CD4-positive, alpha-beta T cell treated with Interleukin-17A for 4 hours (primary cell): ENCODE measurements at places on chromosomes 1 and 21.
A peak's percentile ranks its signal among the peaks of the same experiment; 100 is the strongest.

GRCh38 chr1:235642943-235643371 lies 6.6 kb downstream of the GNG4 start:
- DNase-seq, result no peak

GRCh38 chr1:158003406-158003800 lies 10.0 kb downstream of the KIRREL1 start:
- DNase-seq, result no peak

GRCh38 chr1:205927676-205928075 lies 15.6 kb downstream of the SLC26A9 start:
- DNase-seq, result no peak

- no peak for DNase-seq
These were observed 78.1 kb upstream of the B3GALT2 start for GRCh38 chr1:193264313-193265065.

- no peak for DNase-seq
These were observed 293.9 kb downstream of the BRINP2 start for GRCh38 chr1:177464686-177465085.

DNA sequence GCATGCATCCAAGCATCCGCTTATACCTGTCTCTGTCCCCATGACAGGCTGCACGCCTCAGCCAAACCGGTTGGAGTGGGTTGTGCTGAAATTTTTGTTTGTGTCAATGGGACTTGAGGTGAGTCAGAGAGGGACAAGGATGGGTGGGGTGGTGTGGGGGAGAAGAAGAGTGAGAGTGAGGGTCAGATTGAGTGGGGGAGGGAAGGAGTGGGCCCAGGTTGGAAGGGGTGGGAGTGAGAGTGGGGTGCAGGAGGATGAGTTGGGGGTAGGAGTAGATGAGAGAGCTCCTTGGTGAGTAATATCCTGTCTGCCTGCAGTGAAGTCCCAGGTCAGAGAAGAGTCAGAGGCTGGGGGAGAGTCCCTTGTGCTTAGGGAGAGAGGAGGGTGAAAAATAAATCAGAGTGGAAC lies 3.3 kb upstream of the NECTIN4 start:
- peak; percentile 53 for DNase-seq

DNA sequence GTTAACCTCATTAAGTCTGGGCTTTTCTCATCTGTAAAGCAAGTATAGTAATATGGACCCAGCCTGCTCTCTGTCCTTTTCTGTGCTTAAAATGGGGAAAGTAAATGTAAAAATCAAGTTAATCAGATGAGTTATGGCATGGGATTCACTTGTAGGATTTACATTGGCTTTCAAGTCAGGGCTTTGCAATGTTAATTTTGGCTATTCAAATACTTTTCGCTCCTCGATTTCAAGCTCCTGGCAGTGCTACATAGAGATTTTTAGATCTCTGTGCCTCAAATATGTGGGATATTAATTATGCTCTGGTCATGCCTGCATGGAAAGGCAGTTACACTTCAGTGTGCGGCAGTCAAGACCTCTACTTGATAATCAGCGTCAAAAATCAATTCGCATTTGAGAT lies 709.8 kb downstream of the LTN1 start:
- DNase-seq, result no peak

DNA sequence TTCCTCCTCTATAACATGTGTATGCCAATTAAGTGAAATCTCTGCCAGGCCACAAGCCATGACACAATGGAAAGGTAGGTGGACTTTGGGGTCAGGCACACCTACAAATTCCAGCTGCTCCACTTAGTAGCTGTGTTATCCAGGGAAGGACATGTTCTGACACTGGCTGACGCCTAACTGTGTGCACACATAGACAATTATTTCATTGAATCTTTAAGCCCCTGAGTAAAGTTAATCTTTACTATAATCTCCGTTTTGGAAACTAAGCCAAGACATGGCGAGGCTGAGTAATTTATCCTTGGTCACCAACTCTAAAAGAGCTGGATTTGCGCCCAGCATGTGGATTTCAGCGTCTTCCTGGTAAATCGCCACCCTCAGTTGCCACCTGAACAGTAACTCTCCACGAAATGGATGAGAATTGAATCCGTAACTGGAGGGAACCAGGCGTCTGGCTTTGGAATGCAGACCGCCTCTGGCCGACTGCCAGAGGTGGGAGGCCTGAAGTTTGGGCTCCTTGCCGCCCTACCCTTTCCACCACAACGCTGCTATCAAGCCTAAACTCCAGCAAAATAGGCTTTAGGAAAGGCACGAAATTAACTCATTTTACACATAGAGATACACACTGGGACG lies 888 bp upstream of the SNRPE start:
- DNase-seq, result no peak

- DNase-seq, result no peak
These were observed 39.0 kb downstream of the LRRC8C start for GRCh38 chr1:89671775-89672488.

GRCh38 chr1:92929461-92929860 lies 31.8 kb downstream of the DIPK1A start:
- DNase-seq, result no peak

GRCh38 chr1:102566182-102566581 lies 542.1 kb downstream of the COL11A1 start:
- DNase-seq, result no peak

DNA sequence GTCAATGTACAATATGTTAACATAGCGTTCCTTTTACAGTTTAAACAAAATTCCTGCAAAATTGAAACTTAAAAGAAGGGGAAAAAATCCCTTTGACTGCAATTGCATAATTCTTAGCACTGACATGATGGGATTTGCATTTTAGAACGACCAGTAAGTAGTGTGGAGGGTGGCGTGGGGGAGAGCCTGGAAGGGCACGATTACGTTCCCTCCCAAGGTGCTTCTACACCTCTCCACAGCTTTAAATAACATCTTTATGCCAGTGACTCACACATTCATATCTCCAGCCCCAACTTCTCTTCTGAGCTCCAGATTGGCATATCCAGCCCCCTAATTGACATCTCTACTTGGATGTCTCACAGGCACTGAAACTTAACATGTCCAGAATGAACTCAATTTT lies 64.3 kb downstream of the OLFML3 start:
- no peak for DNase-seq

DNA sequence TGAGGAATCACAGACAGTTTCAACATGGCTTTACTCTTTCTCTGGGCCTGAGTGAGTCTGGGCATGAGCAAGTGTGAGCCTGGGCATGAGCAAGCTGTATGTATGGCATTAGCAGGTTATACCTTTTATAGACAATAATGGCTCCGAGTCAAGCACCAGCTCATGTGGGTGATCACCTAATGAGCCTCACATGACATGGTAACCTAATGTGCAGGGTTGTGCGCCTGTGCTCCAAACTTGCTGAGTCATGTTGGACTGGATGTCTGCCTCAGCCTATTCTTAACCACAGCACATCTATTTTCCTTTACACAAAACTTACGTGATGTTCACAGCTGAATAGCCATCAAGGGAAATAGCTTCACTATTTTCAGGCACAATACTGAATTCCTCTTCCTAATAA lies 236.2 kb upstream of the NRIP1 start:
- DNase-seq, result no peak

DNA sequence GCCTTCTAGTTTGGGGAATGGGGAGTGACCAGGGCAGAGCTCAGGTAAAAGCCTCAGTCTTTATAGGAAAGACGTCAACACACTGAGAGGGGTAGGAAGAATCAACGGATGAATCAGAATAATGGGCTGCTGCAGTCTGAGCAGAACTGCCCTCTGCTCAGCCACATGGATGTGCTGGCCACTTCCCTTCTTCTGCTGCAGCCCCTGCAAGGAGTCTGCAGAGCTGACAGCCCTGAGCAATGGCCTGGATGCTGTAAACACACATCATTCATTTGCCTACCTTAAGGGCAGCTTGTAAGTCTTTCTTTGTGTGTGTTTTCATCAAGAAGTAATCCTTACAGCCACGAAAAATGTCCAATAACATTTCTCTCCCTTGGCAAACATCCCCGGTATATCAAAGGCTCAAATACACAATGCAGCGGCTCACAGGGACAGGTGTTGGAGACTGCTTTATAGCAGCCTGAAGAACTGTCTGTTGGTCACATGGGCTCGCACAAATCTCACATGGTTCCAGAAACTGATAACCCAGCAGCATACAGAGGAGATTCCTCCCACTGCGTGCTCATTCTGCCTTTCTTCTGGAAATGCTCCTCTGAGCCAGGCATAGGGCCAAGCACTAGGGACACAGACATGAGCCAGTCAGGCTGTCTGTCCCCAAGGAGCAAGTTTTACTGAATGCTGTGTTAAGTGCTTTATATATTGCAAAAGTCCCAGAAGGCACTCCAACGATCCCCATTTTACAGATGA lies 110.1 kb downstream of the HMGB4 start:
- no peak for DNase-seq

DNA sequence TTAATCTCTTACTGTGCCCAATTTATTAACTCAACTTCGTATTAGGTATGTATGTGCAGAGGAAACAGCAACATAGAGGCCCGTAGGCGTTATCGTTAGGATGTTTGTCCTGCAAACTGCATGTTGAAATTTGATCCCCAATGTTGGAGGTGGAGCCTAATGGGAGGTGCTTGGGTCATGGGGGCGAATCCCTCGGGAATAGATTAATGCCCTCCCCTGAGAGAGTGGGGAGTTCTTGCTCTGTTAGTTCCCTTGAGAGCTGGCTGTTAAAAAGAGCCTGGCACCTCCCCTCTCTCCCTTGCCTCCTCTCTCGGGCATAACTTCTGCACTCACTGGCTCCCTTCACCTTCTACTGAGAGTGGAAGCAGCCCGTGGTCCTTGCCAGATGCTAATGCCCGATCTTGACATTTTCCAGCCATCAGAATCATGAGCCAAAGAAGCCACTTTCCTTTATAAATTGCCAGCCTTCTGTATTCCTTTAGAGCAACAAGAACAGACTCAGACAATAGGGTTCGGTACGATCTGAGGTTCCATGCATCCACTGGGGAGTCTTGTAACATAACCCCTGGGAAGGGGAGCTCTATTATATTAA lies 149.0 kb upstream of the RAB4A start:
- DNase-seq, result no peak

DNA sequence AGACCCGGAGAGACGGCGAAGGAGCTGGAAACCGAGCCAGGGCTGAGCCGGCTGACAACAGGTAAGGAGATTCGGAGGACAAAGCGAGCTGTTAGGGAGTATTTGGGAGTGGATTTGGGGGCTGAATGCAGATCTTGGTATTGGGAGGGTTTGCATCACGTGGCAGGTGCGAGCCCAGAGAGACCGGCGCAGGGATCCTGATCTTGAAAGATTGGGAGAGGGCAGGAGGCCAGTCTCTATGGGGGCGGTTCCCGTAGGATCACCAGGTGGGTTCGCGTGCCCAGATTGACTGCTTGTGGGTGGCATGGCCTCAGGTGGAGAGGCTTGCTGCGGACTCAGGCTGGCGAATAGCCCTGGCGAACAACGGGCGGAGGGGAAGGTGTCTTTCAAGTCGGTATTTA lies 204 bp downstream of the CIART start:
- peak; percentile 21 for DNase-seq

DNA sequence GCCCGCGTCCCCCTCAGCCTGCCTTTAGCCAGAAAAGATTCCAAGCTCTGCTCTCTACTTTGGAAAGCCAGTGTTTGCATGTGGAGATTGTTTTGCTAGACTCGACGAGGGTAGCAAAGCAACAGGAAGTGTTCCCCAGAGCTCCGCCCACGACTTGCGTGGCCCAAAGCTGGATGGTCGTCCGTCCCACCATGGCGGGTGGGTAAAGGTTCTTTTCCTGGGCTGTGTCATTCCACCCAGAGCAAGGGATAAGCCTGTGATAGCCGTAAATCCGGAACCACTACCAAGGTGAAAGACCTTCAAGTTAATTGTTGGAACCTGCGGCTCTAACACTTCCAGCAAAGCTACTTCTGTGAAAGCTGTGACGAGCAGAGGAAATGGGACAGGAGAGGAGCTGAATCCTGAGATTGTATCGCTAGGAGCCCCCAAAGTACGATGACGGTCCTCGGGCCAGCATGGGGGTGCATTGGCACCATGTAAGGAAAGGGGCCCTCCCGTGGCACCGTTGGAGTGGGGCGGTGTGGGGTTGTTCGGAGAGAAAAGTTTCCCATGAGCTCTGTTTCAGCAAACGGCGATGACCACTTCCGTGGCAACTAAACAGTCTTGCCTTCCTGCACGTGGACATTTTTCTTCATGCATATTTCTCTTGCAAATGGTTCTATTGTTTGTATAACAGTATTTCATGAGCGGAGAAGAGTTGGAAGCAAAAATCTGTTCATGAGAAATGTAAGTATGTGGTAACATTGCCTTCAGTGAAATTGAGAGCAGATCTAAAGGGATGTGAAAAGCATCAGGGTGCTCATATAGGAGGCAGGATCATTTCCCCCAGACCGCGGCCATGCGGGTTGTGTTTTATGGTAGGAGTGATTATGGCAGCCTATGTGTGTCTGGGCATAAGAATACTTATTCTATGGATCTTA lies 8.4 kb downstream of the MX2 start:
- DNase-seq, result peak; percentile 73

GRCh38 chr21:35922618-35923017 lies 137.7 kb downstream of the SETD4 start:
- no peak for DNase-seq

DNA sequence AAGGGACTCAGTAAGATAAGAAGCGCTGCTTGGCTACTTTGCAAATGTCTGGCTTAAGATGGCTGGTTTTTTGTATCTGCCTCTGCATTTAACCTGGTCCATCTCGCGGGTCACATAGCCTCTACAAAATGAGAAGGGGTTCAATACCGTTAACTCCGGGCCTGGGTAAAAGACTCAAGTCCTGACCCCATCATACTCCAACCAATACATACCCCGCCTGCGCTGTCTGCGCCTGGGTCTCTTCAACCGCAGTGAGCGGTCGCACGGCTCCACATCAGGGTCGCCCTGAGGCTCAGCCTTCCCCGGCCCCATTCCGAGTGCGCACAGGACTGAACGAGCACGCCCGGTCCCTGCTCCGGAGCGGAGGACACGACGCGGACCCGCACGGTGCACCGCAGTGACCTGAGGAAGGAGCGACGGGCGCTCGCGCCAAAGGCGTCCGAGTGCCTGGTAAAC lies 558 bp upstream of the PGD start:
- DNase-seq, result no peak

DNA sequence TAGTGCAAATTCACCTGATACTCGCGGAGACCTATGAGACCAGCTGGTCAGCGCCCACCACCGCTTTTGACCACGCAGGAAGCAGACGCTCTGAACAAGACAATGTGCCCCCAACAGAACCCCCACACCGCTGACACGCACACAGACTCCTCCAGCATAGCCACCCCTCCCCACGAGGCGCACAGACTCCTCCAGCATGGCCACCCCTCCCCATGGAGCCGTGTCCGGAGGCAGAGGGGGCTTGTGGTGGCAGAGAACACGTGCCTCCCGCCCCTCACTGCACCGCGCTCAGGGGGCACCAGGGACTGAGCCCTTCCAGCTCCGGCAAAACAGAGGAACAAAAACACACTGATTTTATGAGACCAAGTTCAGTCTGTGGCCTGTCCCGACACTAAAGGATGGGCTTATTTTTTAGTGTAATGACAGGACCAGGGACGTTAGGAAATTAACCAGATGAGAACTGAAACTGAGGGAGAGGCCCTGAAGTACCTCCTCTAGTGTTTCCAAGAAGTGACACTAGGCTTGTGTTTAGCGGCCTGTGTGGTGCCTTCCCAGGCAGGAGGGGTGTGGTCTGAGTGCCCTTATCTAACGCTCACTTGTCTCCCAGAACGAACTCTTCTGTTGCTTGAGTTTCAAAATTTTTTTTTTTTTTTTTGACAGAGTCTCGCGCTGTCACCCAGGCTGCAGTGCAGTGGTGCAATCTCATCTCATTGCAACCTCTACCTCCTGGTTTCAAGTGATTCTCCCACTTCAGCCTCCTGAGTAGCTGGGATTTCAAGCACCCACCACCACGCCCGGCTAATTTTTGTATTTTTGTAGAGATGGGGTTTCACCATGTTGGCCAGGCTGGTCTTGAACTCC lies 10.0 kb upstream of the AGPAT3 start:
- no peak for DNase-seq

- DNase-seq, result no peak
These were observed 18.1 kb upstream of the EPHA8 start for GRCh38 chr1:22545141-22545540.
